GM13977 (cell line): ENCODE measurements at places on chromosomes 5 and 9.

- DNase-seq: no peak
Observed at GRCh38 chr5:164359260-164360255, 854.1 kb downstream of the MAT2B start.

DNA sequence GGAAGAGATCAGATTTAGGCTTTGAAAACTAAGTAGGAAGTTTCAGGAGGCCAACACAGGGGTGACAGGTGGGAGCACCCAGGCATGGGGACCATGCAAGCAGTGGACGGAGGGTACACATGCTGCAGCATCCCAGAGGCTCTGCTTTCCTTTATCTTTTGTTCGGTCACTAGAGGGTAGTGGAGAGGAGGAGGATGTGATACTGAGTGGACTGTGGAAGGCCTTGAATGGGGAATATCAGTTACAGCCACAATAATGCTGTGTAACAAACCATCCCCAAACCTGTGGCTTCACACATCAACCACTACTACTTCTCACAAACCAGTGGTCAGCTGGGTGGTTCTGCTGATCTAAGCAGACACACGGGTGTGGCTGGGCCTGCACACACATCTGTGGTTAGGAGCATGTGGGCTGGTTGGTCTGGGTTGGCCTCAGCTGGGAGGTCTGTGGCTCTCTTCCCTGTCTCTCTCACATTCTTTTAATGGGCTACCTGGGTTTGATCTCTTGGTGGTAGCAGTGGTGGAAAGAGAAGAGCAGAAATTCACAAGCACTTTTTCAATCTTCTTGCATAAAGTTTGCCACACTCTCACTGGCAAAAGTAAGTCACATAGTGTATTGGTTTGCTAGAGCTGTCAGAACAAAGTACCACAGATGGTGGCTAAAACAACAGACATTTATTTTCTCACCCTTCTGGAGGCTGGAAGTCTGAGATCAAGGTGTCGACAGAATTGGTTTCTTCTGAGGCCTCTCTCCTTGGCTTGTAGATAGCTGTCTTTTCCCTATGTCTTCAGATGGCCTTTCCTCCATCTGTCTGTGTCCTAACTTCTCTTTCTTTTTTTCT, 238.7 kb downstream of the AGTPBP1 start:
- no peak for DNase-seq

DNA sequence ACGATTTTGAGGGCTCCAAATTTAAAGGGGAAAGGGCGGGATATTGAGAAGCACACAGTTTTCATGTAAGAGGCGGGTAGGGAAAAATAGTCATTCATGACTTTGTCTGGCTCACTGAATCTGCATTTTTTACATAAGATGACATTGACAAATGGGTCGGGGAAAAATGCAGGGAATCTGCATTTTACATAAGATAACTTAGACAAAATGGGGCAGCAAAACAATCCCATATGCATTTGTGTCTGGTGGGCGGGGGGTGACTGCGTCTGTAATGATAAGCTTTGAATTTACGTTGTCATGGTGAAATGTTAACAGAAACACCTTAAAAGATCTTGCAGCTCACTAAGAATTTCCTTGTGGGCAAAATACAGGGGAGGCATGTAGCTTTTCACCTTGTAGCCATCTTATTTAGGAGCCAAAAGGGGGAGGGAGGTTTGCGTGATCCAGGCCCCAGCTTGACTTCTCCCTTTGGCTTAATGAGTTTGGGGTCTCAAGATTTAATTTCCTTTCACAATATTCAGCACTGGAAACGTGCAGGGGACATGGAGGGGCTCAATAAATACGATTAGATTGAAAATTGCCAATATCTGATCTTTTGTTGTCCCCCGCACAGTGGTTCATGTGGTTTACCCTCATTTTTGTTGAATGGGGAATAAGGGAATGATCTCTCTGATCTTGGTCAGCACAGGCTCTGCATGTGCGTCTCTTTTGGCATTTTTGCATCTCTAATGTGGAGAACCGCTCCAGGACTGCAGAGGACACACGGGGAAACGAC, 41.1 kb upstream of the GADD45G start:
- DNase-seq: no peak

DNA sequence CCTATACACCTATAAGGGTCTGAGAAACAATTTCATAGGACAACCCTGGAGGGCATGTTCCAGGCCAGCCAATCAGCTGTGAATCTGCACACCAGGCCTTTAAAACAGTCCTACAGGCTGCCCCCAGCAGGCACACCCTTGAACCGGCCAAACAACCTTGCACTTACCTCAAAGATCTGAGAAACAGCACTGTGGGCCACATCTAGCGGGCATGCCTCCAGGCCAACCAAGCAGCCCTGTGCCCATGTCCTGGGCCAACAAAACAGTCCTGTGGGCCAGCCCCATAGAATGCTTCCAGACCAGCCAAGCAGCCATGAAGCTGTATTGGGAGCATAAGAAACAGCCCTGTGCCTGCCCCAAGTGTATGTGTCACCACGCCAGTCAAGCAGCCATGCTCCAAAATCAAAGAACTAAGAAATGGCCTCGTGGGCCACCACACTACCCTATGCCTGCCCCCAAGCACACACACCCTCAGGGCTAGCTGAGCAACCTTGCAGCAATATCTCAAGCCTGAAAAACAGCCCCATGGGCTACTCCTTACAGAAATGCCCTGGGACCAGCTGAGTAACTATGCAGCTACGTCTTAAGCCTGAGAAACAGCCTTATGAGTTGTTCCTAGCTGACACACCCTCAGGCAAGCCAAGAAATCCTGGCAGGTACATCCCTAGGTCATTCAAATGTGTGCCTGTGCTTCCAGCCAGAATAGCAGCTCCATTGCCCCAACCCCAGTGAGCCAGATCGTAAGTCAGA, 2243.8 kb upstream of the C9orf72 start:
- no peak for DNase-seq

- no peak for DNase-seq
Observed at GRCh38 chr5:73370095-73370494, 78.5 kb downstream of the FOXD1 start.

DNA sequence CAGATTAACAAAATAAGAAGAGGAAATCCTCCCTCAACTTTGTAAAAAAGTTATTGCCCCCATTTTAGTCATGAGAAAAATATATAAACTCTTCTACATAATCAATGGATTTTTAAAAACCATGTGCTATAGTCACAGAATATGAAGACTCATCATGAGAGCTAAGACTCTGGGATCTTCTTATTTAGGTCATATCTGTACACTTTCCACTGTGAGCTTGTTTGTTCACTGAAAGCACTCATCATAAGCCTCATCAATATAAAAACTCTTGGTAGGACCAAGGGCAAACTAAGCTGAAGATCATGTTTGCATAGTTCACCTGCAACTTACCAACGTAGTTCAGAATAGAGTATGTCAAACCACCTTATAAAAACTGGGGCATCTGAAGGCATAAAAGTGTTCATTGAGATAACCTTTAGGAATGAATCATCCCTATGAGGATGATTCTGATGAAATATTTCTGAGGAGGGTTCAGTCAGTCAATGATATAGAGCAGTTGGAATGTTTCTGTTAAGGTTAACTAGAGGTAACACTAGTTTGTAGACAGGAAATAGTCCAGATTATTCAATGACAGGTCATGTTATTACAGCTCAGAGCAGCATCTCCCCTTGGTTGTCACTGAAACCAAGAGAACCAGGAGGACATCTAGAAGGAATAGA, 289.9 kb upstream of the SMC2 start:
- no peak for DNase-seq

DNA sequence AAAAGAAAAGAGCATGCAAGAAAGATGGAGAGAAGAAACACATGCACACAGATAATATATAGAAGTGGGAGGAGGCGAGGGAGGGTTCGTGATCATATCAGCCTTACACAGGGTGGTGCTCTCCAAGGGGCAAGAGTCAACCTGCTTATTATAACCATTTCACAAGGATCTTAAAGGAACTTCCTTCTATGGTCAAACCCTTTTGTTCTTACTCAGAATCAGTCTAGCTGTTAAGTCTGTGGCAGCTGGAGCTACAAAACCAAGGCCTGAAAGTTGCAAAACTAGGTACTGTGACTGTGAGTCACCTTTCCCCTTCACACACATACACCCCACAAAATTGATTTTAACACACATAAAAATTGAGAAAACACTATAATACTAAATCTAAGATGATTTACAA, 18.5 kb upstream of the ERMP1 start:
- peak; percentile 78 for DNase-seq

GRCh38 chr5:41686767-41687166, 176.4 kb upstream of the PLCXD3 start:
- DNase-seq: no peak
